Neural crest cell (in vitro differentiated cells): ENCODE measurements at places on chromosomes 16 and 17. TPM values are rescaled to one million over a fixed set of nuclear protein-coding genes. Genes with fewer than 3 reads are reported as not detected.

Gene TP53TG3D
- not detected in 2 replicates for total RNA-seq

Gene HAS3
- 2.9 and 4.2 TPM in 2 replicates for total RNA-seq

Gene SMIM36
- not detected in 2 replicates for total RNA-seq

Gene ACACA
- 193 and 211 TPM in 2 replicates for total RNA-seq

Gene ZG16
- total RNA-seq = not detected in 2 replicates

Gene SLC35G6
- not detected in 2 replicates for total RNA-seq

Gene P2RX1
- total RNA-seq = not detected in 2 replicates

Gene KCNG4
- total RNA-seq = not detected in 2 replicates

Gene SLC47A2
- total RNA-seq = not detected in 2 replicates

Gene MEIOC
- total RNA-seq = 0.70 and 1.3 TPM in 2 replicates

Gene UTS2R
- total RNA-seq = not detected in 2 replicates

Gene CRHR1
- 0.41 and 1.1 TPM in 2 replicates for total RNA-seq

Gene DHRS7C
- total RNA-seq = not detected in 2 replicates

Gene CCL3
- not detected in 2 replicates for total RNA-seq

Gene KRTAP1-5
- not detected in 2 replicates for total RNA-seq

Gene CDH13
- 1.1 and 1.4 TPM in 2 replicates for total RNA-seq

Gene KRTAP9-2
- not detected in 2 replicates for total RNA-seq

Gene MT1M
- not detected in 2 replicates for total RNA-seq

Gene TNFSF13
- total RNA-seq = 0.45 and 0.86 TPM in 2 replicates

Gene DOC2B
- 0.91 and 1.0 TPM in 2 replicates for total RNA-seq
